Activated CD8-positive, alpha-beta memory T cell treated with anti-CD3 and anti-CD28 coated beads for 4 hours (primary cell): ENCODE measurements at places on chromosomes 11 and 22.

- DNase-seq = no peak
Observed at GRCh38 chr11:114010931-114011330, 36.0 kb downstream of the HTR3A start.

- no peak for DNase-seq
Observed at GRCh38 chr11:33778675-33779074, 4.4 kb upstream of the FBXO3 start.

DNA sequence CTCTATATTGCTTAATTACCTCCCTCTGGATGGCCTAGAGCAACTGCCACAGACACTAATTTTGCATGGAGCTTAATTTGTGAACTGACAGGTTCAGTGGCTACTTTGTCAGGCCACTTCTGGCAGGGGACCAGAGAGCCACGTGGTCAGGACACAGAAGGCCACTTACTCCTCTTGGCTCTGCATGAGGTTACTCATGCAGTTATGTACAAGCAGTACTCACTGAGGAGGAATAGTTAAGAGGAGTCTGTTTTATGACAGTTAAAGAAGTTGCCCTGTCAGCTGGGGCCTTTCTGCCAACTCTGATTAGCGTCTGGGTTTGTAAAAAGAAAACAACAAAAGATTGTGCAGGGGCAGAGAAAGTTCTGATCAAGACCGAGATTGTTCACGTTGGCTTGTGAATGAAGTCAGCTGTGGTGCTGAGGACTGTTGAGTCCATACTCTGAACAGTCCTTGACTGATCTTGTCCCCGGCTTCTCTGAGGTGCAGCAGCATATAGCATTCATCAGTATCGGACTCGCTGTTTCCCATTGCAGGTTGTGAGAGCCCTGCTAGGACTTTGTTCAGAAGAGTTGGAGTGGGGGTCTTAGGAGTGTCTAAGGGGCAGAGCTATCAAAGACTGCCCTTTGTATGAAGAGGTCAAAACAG, 41.4 kb downstream of the PPFIBP2 start:
- DNase-seq = no peak

DNA sequence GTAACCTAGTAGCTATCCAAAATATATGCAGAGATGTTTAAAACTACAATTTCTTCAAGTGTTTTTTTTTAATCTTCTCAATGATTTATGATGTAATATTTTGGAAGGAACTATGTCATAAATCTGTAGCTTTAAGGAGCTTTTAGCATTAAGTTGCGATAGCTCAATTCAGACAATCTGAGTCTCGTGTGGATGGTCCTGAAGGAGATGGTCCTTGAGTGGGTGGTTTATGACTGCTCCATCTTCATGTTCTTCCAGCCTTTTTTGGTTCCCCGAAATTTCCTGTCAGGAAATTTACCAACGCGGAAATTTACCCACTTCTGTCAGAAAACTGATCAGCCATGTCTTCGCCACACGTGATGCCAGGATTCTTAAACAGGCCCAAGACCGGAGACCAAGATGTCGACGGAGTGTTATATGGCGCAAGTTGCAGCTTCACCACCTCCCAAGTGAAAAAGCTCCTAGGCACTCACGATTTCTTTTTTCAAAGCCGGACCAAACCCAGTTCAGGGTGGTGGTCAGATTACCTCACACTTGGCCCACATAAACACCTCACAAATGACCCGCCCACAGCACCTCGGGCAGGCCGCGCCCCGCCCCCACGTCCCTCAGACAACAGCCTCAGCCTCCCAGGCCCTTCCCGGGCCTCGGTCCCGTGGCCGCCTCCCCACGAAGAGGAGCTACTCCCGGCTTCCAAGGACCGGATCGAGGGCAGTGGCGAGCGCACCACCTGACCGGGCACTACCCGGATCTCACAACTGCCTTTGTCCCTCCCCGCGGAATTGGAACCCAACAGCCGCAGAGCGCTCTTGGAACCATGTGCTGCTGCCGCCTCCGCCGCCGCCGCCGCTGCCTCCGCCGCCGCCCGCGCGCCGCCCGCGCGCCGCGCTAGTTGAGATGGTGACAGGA, at the start of gene MORC2:
TSS of gene MORC2 (minus strand) at position 760 of the 909 bp plus-strand sequence. CDS start 885 bp downstream, outside the sequence.
- DNase-seq = no peak

- DNase-seq = no peak
Observed at GRCh38 chr11:127074151-127074761, 73.7 kb upstream of the KIRREL3 start.

GRCh38 chr11:14500181-14500651, 605 bp upstream of the COPB1 start:
- DNase-seq = peak; percentile 11

GRCh38 chr11:72776844-72777754, 16.7 kb downstream of the STARD10 start:
- no peak for DNase-seq

DNA sequence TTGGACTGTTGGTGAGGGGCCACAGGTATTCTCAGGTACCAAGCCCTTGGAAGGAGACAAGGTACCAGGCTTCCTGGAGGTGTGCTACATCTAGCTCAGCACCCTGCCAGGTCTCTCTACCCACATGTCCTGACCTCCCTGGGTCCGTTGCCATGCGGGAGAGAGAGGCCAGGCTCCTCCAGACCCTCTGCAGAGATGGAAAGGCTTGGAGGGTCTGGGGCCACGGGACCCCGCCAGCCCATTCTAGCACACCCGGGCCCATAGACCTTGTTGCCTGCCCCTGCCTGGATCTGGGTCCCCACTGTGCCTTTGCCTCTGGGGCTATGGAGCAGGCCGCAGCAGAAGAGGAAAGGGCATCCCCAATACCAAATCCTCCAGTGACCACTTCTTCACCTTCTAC, 2.2 kb upstream of the APOC3 start:
- no peak for DNase-seq

- DNase-seq = no peak
Observed at GRCh38 chr11:17927041-17927440, 85.8 kb downstream of the SERGEF start.

GRCh38 chr11:73157101-73158010, 15.2 kb upstream of the FCHSD2 start:
- no peak for DNase-seq

GRCh38 chr11:115961159-115962003, 457.2 kb upstream of the CADM1 start:
- DNase-seq = no peak
